ENCODE measurements at places on chromosomes 3 and 15.
A peak's percentile ranks its signal among the peaks of the same experiment; 100 is the strongest.

GRCh38 chr3:16741103-16741758, 136.0 kb upstream of the DAZL start:
- DNase-seq = no peak

DNA sequence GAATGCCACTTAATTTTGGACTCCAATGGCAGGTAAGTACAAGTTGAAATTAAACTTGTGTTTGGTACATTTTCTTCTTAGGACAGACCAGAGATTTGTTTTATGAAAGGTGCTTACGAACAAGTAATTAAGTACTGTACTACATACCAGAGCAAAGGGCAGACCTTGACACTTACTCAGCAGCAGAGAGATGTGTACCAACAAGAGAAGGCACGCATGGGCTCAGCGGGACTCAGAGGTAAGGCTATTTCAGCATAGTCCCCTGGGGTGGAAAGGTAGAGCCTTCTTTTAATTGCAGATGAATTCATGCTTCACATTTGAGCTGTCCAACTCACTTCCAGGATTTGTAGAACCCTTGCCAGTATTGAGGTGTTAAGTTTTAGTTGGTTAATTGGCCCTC, 51.4 kb downstream of the ASTE1 start:
- DNase-seq = no peak

DNA sequence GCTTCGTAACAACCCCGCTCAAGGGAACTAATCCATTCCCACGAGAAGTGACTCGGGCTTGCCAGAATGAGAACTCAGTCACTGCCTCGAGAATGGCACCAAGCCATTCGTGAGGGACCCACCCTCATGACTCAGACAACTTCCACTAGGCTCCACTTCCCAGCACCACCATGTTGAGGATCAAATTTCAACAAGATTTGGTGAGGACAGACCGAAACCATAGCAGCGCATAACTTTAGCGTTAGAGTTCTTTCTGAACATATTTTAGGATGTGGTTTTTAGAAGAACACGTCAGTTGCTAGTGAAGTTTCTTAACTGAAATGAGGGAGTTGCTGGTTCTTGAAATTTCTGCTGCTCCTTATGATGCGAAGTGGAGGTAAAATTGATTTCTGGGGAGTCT, 13.5 kb downstream of the PTPRG start:
- no peak for DNase-seq

DNA sequence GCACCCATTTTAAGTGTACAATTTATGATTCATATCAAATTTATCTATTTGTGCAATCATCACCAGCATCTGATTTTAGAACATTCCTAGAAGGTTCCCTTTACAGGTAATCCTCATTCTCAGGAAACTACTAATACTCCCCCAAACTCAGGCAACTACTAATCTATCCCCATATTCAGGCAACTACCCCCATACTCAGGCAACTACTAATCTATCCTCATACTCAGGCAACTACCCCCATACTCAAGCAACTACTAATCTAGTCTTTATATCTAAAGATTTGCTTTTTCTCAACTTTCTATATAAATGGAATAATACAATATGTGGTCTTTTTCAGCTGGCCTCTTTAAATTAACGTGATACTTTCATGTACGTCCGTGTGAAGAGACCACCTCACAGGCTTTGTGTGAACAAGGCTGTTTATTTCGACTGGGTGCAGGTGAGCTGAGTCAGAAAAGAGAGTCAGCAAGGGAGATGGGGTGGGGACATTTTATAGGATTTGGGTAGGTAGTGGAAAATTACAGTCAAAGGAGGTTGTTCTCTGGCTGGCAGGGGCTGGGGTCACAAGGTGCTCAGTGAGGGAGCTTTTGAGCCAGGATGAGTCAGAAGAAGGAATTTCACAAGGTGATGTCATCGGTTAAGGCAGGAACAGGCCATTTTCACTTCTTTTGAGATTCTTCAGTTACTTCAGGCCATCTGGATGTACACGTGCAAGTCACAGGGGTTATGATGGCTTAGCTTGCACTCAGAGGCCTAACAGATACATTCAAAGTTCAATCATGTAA, 1444.5 kb upstream of the CADM2 start:
- DNase-seq = peak; percentile 53

GRCh38 chr15:79844221-79844620, 52.6 kb downstream of the MTHFS start:
- no peak for DNase-seq

GRCh38 chr15:57698243-57698642, 8.3 kb upstream of the POLR2M start:
- DNase-seq = no peak

DNA sequence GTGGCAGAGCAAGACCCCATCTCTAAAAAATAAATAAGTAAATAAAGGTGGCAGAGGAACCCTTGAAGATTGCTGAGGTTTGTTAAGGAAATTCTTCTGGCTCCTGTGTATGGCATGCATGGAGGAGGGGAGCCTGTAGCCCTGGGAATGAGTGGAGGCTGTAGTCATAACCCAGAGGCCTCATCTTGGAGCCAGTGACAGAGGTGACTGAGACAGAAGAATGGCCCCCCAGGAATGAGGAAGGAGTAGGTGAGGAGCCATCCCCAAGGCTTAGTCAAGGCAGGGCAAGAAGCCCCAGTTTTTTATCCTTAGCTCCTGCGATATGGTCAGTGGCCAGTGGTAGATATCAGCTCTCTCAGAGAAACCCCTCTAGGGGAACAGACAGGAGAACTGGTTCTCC, 46.5 kb downstream of the BSN start:
- DNase-seq = no peak
